Daoy (cell line): ENCODE measurements at places on chromosomes 7 and 10. TPM values are rescaled to one million over a fixed set of nuclear protein-coding genes. Genes with fewer than 3 reads are reported as not detected.
A peak's percentile ranks its signal among the peaks of the same experiment; 100 is the strongest.

- DNase-seq: no peak
Observed at GRCh38 chr7:24434972-24435371, 138.3 kb upstream of the PALS2 start.

DNA sequence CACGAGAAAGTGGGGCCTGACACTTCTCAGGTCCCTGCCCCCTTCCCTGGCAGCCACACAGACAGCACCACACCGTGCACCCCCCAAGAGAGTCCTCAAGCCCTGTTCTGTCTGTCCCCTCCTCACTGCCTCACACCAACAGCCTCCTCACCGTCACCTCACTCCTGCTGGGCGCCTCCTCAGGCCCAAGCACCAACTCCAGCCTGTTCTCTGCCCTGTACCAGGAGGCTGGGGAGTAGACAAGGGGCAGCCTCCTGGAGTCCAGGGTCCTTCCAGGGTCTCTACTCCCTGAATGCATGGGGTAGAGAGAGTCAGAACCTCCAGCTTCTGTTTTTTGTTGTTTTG is 26.9 kb upstream of the ELN start:
- no peak for DNase-seq

GRCh38 chr10:132845041-132845551 is 59.1 kb upstream of the NKX6-2 start:
- DNase-seq: no peak

- no peak for DNase-seq
Observed at GRCh38 chr10:12663863-12664262, 314.5 kb downstream of the CAMK1D start.

GRCh38 chr10:78914502-78915189 is 154.1 kb upstream of the ZMIZ1 start:
- DNase-seq: no peak

Gene LIPF
- total RNA-seq: not detected in 2 replicates

DNA sequence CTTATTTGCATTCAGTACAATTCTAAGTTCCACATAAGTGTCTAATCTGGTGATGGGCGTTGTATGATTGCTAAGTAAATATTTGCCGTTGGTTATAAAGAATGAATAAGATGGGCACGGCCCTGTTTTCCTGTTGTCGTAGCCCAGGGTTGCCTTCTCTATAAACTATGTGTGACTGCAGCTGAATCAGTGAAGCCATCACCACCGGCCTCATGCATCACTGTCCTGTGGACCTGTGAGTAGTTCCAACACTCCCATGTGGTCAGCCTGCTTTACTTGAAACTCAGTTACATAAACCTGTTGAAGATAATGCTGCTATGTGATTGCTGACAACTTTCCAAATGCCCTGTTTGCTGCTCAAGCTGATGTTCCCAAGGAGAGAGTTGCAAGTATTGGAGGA is 21.6 kb upstream of the KLF6 start:
- DNase-seq: peak; percentile 83

DNA sequence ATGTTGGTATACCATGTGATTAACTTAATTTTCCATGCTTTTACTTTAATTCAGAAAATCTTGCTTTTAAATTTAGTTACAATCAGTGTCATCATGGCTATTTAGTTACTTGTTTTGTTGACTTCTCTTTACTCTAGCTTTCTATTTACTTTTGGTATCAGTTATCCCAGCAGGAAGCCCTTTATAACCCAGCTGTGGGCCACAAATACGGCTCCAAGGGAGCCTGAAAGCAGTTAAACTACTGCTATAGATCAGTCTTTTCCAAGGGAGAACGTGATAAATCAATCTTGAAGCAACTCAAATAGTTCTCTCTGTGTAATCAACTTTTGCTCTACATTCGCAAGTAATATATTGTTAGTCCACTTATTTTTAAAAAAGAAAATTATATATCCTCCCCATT is 287.4 kb downstream of the CACNA2D1 start:
- DNase-seq: no peak

Gene TMEM139
- not detected in 2 replicates for total RNA-seq

DNA sequence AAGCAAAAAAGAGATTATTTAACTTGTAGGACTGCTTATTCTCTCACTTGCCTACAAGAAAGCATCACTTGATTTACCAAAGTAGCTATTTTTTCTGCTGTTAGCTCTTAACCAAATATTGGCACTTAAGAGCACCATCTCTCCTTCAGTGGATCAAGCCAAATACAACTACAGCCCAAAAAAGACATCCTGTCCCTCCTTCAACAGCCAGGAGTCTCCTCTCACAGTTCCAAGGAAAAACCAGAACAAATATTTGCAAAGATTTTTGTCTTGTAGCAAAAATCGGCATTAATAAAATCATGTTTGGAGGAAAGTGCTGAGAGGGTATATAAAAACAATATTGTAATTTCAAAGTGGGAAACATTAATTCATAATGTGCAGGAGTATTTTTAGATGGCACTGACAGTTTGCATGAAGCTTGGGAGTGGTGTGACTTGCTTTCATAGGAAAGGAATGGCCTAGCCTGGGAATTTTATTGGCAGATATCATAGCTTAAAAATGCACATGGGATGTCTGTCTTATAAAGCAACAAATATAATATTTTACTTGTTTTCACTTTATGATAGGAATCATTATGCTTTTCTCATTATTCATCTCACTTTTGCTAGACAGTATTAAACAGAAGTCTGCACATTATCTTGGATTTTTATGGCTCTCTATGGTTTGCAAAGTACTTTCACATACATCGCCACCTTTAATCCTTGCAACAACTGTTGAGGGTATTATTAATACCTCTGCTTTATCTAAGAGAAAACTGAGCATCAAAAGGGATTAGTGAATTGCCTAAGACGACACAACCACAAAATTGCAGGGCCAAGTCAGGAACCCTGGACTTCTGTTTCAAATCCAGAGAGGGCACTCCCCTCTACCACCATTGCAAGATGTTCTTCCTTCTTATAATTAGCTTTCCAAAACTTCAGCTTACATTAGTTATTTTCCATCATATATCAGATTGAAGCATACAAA is 103.5 kb downstream of the AGMO start:
- no peak for DNase-seq

- peak; percentile 64 for DNase-seq
Observed at GRCh38 chr10:9596368-9596920, 1421.2 kb upstream of the CELF2 start.

Gene PON3
- total RNA-seq: not detected in 2 replicates

Gene LRIT2
- total RNA-seq: not detected in 2 replicates

- DNase-seq: peak; percentile 8
Observed at GRCh38 chr10:4351723-4352413, 474.1 kb upstream of the AKR1E2 start.

Gene SPDYE2
- total RNA-seq: not detected in 2 replicates

GRCh38 chr7:2521341-2521745 is 1.8 kb downstream of the LFNG start:
- DNase-seq: peak; percentile 54

Gene FAM25C
- total RNA-seq: not detected in 2 replicates

DNA sequence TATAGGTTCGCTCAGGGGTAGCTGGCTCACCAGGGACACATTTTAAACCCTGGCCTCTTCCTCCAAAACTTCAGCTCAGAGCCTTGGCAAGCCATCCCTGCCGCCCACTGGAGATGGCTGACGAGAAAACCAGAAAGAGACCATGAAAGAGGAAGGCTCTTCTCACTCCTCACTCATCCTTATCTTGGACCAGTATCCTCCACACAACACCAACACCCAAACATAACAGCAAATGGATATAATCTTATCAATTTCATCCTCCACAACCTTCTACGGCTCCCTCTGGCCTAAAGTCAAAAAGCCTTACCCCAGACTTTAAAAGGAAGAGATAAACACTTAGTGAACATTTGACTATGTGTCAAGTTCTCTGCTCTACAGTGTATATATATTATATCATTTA is 26.9 kb downstream of the DLG5 start:
- no peak for DNase-seq

GRCh38 chr10:76984559-76985443 is 652.8 kb downstream of the KCNMA1 start:
- DNase-seq: peak; percentile 50

DNA sequence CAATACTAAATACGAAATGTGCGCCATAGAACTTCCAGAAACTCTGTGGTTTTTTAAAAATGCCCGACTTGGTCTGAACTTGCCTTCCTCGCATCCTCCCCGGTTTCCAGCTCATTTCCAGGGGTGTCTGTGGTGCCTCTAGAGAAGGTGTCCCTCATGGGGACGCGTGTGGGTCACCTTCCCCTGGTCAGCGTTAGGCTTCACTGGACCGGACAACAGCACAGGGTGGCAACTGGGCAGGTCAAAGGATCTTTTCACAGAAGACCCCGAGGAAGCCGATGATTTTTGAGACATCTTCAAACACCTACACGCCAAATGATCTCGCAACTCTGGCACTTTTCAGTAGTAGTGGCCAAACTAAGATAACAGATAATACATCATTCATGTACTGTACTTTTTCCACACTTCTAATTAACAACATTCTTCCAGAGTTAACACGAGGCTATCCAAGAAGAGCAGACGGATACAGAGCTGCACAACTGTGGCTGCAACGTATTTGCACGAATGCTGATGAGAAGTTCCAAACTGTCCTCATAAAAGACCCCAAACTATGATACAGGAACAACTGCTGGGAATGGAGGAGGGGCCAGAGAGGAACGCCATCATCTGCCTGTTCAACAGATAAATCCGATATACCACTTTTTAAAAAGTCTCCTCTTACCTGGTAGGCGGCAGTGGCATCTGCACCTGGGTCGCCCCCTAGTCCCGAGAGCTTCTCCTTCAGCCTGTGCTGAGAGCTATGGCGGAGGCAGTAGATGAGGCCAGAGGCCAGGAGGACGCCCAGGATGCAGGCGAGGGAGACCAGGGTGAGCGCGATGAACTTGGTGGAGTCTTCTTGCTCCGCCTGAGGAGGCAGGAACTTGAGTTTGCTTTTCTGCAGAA is 345.5 kb downstream of the DNAJB6 start:
- DNase-seq: peak; percentile 5

- DNase-seq: no peak
Observed at GRCh38 chr10:75685187-75685586, 253.8 kb downstream of the LRMDA start.

Gene CALCR
- total RNA-seq: not detected in 2 replicates

DNA sequence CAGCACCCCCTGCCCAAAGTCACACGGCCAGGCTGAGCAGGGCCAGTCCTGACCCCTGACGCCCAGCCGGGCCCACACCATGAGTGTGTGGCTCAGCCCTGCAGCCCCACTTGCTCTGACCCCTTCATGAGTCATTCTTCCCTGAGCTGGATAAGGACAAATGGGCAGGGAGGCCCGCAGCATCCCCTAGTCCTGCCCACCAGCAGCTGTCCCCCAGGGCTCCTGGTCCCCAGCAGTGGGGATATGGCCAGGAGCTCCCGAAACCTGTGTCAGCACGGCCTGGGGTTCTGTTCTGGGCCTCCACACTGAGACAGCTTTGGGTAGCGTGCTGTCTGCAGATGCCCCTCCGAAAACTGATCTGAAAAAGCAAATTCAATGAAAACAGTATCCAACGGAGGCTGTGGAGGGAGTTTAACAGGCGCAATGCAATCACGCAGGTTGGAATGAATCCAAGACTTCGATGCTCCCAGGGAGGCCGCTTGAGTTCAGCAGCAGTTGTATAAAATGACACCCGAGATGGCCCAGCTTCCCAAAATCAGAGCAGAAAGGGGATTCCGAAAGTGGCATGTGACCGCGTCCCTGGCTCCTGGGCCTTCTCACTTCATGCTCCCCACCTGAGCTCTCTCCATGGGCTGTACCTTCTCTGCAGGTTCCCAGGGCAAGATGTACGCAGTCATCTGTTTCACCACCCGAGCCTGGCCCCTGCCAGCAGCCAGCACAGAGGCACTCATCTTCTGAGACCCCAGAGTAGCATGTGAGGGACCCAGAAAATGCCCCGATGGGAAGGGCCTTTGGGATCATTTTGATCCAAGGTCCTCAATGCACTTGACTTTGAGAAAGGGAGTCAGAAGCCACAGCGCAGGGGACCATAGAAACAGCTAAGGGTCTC is 214.1 kb downstream of the USP6NL start:
- no peak for DNase-seq

- DNase-seq: no peak
Observed at GRCh38 chr7:150973571-150974451, 4.3 kb downstream of the KCNH2 start.

Gene AKR1D1
- not detected in 2 replicates for total RNA-seq

Gene POLR2J2
- total RNA-seq: 0.27 and 1.4 TPM in 2 replicates

DNA sequence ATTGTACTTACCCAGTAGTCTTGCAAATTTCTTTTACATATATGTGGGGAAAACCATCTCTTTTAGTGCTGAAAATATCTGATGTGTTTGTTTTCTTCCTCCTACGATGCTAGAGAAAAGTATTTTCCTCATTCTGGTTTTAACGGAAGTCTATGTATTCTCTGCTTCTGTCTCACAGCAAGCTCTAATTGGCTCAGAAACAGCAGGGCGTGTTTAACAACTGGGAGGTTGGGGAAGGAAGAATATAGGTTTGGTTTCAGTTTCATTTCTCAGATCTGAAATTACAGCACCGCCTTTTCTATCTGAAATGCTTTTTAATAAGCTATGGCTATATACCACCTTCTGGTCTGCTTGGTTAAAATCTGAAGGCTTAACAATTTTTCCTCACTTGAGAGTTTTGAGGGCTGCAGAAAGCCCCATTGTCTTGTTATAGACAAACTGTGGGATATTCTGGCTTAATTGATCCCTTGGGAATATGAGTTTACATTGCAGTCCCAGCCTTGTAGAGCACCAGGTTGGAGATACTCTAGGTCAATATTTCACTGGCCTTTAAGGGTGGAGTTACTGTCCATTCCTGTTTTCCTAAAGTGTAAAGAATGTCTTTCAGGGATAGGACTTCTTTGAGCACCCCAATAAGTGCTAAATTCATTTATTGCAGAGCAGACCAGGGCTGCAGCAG is at the start of gene SAMD9:
Gene SAMD9 (minus strand): TSS at position 128 of the 679 bp plus-strand sequence. CDS start 11,882 bp downstream, outside the sequence.
- peak; percentile 85 for DNase-seq

DNA sequence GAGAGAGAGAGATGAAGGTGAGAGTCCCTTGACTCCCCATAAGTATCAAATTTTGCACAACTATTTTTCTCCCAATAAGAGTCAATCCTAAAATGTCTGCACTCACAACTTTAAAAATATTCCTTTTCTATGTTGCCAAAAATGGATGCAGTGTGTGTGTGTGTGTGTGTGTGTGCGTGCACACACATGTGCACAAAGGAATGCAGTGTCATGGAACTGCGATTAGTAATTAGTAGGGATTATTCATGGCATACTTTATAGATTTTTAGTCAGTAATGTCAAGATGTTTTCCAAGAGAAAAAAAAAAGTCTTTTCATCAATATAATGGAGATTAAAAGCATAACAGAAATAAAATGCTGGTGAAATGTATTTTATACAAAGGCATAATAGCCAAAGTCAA is 179.1 kb upstream of the LRRTM3 start:
- no peak for DNase-seq

DNA sequence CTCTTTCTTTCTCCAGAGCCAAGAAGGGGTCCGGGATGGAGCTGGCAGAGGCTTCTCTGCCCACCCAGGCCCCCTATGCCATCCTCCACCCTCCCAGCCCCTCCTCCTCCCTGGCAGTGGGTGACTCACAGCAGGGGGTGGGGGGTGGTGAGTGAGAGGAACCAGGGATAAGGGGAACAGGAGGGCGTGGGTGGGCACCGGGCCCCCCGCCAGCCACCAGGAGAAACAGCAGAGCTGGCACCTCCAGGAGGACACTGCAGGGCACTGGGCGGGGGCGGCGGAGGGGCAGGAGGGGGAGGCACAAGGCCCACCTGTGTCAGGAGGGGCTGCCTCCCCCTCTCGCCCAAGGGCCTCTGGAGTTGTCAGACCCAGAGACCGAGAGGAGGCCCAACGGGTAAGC is 56.0 kb downstream of the CAMK2B start:
- DNase-seq: peak; percentile 57
